ENCODE measurements at places on chromosomes 1 and 21.

GRCh38 chr1:245128381-245129101, 26.2 kb upstream of the KIF26B start:
- no peak for DNase-seq

GRCh38 chr1:53299233-53299632, 28.6 kb downstream of the LRP8 start:
- no peak for DNase-seq

DNA sequence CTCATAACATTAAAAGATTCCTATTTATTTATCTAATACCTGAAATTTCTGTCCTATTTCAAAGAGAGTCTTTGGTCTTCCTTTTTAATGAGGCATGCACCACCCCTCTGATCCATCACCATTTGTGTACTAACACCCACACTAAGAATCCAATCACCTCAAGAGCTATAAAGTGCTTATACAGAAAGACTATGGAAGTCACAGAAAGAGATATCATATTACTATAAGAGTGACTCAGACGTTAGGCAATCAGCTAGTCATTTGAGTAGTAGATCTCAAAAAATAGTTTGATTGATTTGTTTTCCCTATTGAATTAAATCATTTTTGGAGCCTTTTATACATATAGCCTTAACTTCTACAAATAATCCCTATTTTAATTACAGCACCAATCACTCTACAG, 46.1 kb downstream of the NME7 start:
- DNase-seq, result no peak

DNA sequence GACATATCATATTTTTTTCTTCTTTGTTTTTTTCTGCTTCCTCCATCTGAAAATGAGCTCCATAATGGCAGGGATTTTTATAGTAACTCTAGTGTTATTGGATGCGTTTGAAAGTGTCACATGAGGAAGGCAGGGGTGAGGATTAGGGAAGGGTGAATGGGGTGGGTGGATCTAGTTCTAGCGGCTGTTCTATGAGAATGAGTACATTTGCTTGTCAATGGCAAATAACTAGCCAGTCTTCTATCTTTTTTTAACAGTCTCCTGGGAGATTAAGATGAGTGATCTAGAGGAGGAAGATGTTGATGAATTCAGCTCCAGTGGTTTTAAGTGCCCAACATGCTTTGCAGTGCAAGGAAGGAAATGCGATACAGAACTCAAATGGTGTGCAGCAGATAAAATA, 5.8 kb downstream of the OR14I1 start:
- DNase-seq, result no peak

GRCh38 chr1:79113836-79114235, 107.3 kb upstream of the ADGRL4 start:
- DNase-seq, result no peak

DNA sequence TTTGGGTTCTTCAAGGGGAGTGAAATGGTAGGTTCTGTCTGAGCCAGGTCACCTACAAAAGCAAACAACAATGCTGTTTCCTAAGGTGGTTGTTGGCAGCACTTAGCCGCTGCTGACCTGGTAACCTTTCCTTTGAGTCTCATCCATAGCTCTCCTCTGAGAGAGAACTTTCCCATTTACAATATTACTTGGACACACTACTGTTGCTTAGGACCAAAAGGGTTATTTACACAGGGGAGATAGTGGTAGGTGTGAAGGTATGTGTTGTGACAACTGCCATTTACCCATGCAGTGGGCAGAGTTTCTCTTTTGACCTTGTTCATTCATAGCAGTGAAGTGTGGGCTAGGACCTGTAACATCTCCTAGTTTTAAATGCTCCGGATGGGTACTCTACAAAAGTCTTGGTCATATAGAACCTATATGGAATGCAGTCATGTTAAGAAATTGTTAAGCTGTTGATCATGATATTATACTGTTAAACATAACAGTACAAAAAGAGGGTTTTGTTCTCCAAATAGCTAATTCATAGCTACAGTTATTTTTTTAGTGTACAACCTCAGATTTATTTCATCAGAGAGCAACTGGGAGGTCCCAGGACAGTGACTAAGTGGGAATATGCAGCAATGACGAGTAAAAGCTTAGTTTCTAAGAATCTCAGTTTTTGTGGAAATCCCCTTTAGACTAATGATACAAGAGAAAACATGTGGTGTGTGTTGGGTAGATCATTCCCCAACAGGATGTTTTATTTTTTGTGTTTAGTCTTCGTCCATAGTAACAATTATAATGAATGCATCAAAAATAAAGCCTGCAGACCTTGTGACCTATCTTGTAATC, 219.7 kb downstream of the NFIA start:
- no peak for DNase-seq

DNA sequence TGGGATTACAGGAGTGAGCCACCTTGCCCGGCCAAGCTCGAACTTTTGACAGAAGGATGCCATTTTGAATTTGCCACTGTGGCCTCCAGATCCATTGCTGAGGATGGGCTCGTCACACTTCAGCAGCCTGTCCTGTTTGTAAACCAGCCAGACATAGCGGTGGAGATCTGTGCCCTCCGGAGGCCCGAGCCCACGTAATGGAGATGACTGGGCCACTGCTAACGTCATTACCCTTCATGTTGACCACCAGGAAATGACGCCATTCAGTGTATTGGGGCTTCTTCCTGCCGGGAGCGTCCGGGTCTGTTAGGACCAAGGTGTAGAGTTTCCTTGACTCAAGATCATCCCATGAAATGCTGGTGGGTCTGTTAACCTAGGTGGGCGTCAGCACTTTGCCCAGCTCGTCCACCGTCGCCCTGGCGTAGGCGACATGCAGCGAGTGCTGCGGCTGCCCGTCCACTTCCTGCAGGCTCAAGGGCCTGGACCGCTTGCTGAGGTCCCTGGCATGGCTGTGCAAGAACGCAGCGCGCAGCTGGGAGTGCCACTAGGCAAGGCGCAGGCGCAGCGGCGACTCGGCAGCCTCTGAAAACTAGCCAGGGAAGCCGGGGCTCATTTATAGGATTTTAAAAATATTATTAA, 40.8 kb downstream of the PTPRC start:
- peak; percentile 54 for DNase-seq

GRCh38 chr1:50970509-50970887, 453 bp downstream of the CDKN2C start:
- DNase-seq, result no peak

- no peak for DNase-seq
Measured at GRCh38 chr1:94259635-94260289, 22.4 kb upstream of the ARHGAP29 start.

All from activated CD4-positive, alpha-beta T cell treated with anti-CD3 and anti-CD28 coated beads, Interleukin-2, amount 50 U/mL, for 48 hours (primary cell).